ENCODE measurements at places on chromosomes 11 and 22.

DNA sequence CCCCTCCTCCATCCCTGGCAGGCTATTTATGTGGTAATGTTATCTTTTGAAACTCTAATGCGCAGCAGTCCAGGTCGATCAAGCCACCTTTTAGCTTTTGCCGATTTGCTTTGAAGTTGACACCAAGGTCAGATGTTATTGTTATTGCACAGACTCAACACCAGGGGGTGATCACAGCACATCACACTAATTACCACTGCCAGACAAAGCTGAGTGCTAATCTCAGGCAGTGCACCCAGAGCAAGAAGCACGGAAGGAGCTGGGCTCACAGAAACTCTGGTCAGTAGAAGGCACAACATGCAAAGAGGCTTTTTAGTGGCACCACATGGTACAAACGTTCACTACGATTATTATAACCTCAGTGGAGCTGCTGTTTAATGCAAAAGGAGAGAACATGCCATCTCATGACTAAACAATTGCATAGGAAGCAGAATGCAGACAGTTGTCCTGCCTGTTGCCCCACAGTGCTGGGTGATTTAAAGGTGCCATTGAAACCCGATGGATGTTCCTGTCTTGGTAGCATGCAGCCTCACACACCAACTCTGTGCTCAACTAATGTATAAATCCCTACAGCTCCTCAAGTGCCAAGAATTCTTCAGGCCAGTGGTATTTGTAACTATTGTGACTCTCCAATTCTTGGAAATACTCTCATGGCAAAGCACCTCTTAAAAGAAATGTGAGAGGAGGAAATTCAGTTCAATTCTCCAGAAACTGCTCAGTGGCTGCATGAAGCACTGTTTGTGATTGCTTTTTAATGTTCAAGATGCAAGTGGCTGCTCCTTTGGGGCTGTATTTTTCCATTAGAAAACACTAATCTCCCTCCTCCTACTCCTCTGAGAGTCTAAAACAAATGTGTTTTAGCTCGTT is 353.9 kb upstream of the DDI1 start:
- peak; percentile 88 for DNase-seq

GRCh38 chr11:69423611-69424385 is 57.7 kb upstream of the LINC01488 start:
- DNase-seq = no peak

DNA sequence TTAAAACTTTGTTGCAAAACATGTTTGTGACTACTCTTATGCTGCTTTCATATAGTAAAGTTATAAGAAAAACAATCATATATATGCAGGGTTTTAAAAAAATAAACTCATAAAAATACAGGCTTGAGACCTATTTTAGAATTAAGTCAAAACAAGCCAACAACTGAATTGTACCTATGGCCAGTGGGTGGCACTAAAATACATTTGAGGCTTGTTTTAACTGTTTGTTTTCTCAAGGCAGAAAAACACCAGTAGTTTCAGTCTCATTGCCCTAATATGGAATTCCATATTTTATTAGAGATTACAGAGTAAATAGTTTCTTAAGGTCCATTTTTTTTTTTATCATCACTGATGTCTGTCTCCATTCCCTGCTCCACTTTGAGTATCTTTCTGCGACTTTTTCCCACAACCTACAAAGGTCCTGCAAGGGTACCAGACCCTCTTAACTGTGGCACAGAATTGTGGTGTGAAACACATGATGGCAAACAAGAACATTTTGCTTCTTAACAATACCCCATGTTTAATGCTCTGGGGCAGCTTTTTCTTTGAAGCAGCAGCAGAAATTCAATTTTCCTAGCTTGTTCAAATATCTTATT is 8.5 kb upstream of the CCDC89 start:
- peak; percentile 55 for DNase-seq

GRCh38 chr22:27517361-27518155 is 284.0 kb downstream of the MN1 start:
- no peak for DNase-seq

GRCh38 chr11:16737818-16738192 is 642 bp upstream of the C11orf58 start:
- no peak for DNase-seq

- no peak for DNase-seq
Observed at GRCh38 chr11:48101958-48102357, 114.7 kb upstream of the OR4B1 start.

DNA sequence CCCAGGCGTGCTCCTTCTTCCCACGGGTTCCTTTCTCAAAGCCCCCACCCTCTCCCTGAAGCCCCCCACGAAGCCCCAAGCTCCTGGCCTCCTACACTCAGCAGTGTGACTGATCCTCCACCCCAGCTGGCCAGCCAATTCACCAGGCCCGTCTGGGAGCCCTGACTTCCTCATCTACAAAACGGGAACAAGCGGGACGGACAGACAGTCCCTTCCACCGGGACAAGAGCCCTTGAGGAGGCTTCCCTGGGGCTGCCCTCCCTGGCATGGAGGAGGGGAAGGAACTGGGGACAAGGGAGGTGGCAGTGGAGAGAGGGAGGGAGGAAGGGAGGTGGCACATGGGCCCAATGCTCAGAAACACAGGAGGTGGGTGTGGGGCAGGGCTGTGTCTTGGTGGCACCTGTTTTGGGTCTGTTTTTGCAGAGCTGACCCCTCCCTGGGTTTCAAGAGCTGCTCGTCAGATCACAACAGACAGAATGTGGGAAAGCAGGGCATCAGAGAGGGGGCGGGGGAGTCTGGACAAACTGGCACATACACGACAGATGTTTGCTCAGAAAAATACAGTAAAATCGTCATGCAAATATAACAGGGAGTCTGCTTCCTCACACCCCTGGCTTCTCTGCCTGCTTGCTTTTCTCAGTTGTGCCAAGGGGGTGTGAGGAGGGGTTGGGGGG is 56.8 kb downstream of the ELFN2 start:
- DNase-seq = no peak

DNA sequence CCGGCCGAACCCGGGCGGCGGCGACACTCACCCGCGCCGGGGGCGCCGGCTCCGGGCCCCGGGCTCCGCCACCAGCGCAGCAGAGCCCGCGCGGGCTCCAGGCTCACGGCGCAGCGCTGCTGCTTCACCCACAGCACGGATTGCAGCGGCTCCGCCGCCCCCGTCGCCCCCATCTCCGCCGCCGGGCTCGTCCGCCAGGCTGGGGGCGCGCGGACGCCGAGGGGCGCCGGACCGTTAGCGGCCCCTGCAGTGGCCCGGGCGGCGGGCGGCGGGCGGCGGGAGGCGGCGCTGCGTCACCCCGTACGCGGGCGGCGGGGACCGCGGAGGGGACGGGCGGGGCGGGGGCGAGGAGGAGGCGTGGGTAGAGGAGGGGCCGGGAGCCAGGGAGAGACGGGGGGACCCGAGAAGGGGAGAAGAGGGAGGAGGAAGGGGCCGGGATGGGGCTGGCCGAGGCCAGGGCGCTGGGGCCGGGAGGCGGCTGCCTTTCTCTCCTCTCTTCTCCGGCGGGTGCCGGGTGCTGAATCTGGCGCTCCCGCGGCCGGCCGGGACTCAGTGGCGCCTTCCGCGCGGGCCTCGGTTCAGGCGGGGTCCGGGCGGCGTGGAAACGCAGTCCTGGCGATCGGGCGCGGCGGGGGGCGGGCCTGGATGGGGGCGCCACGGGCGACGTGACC is at the start of gene CERK:
TSS of gene CERK (minus strand) at position 277 of the 671 bp plus-strand sequence. CDS start at position 173, 104 bp downstream.
- peak; percentile 61 for DNase-seq

GRCh38 chr11:60763692-60764369 is 7.2 kb downstream of the MS4A15 start:
- no peak for DNase-seq

- peak; percentile 60 for DNase-seq
Observed at GRCh38 chr22:30402028-30402765, 5.4 kb downstream of the SEC14L2 start.

GRCh38 chr11:103541186-103541795 is 432.1 kb downstream of the DYNC2H1 start:
- DNase-seq = peak; percentile 14

DNA sequence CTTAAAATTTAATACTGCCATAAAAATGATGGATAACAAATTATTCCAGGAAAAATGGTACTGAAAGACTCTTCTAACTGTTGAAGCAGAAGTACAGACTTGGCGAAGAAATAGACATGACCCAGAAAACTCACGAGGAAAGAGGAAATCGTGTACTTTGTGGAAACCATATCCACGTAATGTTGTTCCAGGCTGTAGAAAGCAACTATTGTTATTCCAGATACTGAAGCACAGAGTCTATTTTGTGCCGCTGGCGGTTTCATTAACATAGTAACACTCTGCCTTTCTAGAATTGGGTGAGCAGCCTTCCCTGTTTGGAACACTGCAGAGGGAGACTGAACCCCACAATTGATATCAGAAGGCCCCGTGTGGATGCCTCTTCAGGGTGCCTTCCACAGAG is 310.6 kb downstream of the TBC1D22A start:
- DNase-seq = no peak

GRCh38 chr11:47057365-47057764 is 119.3 kb downstream of the ARFGAP2 start:
- DNase-seq = peak; percentile 53

GRCh38 chr11:64875369-64876228 is 2.8 kb downstream of the EHD1 start:
- no peak for DNase-seq

DNA sequence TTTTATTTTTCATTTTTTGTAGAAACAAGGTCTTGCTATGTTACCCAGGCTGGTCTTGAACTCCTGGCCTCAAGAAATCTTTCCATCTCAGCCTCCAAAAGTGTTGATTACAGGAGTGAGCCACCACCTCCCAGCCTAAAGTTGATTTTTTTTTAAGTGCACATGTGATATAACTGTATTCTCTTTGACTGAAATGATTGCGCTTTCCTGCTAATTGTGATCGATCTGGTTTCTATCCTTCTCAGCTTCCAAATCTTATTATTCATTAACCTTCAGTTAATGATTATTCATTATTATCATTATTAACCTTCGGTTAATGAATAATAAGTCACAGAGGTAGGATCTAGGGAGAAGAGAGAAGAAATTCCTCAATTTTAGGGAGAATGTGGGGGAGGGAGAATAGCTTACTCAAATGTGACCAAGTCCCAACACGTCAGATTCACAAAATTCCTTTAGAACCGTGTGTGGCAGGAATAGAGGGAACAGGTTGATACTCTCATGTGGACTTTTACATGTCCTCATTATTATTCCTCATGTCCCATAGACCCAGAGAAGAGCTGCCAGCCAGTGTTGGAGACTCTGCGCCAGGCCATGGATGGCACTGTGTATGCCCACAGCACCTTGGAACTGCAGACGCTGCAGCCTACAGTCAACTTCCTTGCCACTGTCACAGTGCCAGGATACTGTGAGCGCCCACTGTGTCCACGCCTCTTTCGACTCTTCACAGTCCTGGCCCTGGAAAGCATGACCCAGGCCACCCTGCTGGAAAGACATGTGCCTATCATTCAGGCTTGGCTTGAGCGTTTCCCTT is 47.1 kb downstream of the RRP8 start:
- no peak for DNase-seq

DNA sequence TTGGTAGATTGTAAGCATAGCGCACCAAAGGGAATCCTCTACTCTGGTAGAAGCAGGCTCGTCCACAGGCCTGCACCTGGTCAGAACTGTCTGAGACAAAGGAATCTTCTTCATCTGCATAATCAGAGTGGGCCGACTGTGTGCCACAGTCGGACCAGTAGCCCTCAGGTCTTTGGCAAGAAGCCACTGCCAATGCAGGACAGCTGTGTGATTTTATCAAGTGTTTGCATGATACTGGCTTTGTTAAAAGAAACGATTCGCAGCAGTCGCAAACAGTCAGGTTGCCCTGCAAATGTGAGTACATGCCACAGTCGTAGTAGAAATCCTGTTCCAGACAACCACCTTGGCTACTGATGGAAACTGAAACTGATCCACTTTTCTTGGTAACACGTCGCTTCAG is 4.9 kb upstream of the CCDC34 start:
- DNase-seq = no peak

DNA sequence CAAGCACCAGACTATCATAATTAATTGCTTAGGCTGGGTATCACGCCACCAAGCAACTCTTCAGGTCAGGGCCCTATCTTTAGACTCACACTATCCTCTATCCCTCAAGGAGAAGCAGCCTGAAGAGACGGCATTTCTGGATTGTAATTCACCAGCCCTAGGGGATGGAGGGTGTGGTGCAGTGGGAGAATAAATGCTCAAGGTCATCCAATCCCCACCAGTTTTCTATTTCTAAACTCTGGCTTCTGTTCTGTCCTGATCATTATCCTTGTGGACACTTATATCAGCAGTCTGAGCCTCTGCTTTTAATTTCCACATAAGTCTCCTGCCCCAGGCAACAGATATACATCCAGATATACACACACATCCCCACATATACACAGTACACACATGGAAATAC is 13.1 kb upstream of the SIK2 start:
- no peak for DNase-seq

DNA sequence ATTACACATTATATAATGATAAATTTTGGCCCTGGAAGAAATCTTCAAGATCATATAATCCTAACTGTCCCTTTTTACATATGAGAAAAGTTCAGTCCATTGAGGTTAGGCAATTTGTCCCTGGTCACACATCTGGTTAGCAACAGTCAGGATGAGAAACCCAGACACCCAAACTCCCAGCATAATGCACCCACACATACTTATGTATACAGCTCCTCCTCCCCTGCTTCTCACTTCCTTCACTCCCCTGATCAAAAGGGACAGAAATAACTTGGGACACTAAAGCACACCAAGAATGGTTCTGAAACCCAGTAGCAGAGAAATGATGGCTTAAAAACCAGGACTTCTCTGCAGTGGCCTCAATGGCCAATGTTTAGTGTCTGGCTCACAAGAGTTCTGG is 11.1 kb downstream of the NUMA1 start:
- no peak for DNase-seq

DNA sequence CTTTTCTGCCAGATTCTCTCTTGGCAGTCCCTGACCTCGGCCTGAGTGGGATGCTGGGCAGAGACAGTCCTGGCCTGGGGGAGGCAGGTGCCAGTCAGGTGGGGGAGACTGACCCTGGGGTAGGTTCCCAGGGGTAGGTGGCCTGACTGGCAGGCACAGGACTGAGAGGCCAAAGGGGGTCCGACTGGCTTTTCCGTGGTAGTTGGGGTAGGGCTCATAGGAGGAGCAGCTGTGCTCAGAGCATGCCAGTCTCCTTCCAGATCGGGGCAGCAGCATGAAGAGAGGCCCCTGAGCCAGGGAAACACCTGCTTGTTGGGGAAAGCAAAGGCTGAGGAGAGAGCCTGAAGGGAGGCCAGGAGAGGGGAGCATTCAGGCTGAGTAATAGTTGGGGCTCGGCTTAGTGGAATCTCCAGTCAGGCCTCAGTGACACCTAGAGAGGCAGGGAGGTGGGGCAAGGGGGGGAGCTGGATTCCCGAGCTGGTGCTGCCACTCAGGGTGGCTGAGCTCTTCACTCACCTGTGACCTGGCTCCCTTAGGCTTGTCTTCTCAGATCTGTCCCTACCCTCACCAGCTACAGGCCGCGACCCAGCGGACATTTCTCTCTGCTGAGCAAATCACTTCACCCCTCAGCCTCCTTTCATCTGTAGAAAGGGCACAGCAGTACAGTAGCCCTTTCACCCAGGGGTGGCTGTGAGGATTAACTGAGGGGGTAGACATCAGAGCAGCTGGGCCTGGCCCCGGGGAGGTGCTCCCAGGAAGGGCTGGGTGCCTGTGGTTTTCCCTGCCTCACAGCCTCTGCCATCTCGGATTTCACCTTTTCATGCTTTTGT is 26.2 kb downstream of the MCM5 start:
- peak; percentile 70 for DNase-seq

- no peak for DNase-seq
Observed at GRCh38 chr11:87144252-87144651, 106.5 kb downstream of the TMEM135 start.

Data from GM23338 (cell line).